Thymus (tissue), 14 donors: ENCODE measurements at places on chromosomes 7 and 10. TPM values are rescaled to one million over a fixed set of nuclear protein-coding genes. Genes with fewer than 3 reads are reported as not detected.
A peak's percentile ranks its signal among the peaks of the same experiment; 100 is the strongest.

- DNase-seq, result no peak
These were observed 74.1 kb downstream of the LRRTM3 start for GRCh38 chr10:66999762-67000545.

DNA sequence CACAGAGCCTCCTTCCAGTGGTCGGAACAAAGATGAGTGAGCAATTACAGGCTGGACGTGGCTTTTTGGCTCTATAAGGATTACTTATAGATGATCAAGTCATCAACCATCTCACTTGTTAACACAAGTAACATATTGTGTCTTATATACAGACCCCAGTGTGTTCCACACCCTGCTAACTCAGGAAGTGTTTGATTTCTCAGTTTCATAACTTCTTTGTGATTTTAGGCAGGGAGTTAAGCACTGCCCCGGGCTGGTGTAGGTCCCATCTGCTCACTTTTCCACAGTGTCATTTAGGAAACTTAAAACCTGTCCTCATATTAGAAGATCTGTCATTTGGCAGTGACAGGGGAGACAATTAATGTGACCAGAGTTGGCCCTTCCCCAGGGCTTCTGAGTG is 6.2 kb downstream of the FOXI2 start:
- no peak for DNase-seq

DNA sequence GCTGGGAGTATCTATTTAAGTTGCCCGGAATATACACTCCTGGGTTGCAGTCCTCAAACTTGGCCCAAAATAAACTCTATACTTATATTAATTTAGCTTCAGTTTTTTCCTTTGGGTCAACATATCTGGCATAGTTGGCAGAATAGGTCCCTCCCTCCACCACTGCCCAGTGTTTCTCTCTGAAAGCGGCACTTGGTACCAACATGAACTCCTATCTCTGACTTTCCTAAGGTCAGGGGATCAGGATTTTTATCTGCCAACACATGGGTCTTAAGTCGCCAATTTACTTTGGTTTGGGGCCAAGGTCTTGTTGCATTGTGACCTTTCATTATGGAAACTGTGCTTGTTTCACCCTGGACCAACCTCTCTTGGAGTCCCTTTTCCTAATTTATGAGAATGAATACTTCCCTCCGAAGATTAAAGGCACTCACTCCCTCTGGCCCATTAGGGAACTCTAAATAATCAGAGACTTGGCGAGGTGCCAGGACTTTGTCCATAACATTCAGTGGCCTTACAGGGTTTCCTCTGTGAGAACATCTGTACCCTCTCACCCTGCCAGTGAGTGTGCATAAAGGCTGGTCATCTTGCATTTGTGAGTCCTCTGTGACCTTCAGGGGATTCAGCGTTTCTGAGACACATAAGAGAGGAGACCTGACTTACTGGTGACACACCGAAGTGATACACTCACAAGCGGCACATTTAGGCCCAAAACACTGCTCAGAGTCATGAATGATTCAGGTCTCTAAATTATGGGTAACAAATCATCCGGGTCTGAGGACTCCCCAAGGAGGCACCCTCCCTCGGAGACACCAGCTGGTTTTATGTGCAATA is 19.7 kb upstream of the FKBP9 start:
- no peak for DNase-seq

DNA sequence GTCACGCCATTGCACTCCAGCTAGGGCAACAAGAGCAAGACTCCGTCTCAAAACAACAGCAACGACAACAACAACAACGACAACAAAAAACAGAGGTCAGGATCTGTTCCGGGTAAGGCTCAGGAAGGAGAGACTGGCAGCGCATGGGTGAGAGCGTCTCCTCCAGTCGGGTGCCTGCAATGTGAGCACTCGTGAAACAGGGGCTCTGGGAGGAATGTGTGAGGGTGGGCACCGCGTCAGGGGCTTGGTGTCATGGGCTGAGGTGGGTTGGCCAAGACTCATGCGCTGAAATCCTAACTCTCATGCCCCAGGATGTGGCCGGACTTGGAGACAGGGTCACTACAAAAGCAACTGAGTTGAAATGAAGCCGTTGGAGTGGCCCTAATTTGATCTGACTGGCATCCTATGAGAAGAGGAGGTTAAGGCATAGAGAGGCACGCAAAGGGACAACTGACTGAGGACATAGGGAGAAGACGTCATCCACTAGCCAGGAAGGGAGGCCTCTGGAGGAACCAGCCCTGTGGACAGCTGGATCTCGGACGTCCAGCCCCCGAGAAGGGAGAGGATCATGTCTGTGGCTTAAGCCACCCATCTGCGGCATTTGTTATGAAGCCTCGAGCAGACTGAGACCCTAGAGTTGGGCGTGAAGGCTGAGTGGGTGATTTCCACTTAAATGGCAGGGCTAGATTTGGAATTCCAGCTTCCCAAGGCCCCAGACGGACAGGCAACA is 241.5 kb upstream of the PITRM1 start:
- DNase-seq, result no peak

GRCh38 chr10:15472008-15472407 is 100.9 kb upstream of the FAM171A1 start:
- no peak for DNase-seq

- no peak for DNase-seq
These were observed 410.8 kb upstream of the PRKCQ start for GRCh38 chr10:6990891-6991290.

- DNase-seq, result no peak
These were observed 222.8 kb downstream of the EXOC4 start for GRCh38 chr7:133475655-133476054.

- DNase-seq, result no peak
These were observed 92.0 kb downstream of the ITGA8 start for GRCh38 chr10:15627617-15628196.

DNA sequence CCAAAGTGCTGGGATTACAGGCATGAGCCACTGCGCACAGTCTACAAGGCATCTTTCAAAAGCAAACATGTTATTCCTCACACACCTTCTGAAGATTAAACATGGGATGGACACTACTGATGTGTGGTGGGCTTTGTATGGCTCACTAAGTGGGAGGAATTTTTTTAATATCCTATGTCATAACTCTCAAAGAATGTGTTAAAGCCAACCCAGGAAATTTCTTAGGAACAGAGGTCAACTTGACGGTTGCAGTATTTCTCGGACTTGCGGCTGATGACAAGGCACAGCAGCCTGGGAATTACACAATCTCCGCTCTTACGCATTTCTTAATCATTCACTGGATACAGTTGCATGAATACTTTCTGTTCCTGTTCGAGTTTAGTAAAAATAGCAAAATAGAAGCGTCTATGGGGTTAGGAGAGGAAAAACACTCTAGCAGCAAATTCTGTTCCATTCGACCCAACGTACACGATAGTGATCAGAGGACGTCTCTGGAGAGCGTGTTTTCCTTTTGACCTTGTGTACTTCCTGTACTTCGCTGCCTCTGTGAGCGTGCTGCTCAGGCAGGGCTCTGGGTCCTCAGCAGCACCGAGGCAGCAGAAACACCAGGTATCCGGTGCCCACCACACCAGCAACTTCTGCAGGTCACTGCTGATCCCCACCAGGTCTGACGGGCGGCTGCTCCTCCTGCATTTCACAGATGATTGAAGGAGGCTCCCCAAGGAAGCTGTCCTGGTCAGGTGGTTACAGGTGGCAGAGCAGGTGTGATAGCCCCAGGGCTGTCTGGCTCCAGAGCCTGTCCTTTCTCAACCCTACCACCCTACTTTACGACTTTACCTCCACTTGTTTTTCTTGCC is 26.4 kb upstream of the SRGN start:
- peak; percentile 32 for DNase-seq

DNA sequence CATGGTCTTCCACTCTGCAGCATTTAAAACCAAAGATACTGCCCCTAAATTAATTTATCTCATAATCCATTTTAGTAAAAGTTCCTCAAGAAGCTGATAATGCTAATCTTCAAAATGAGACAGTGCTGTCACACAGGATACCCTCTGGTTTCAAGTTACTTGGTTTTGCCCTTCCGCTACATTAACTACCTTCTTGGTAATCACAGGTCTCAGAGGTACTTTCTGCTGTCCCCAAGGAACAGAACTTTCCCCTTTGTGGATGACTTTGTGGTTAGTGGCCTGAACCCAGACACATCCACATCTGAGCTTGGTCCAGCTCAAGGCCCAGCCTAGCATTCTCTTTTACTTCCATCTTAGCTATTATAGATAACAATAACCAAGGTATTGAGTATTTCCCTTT is 88.8 kb upstream of the TMEM26 start:
- no peak for DNase-seq

- no peak for DNase-seq
These were observed 65.0 kb upstream of the CFAP46 start for GRCh38 chr10:133007360-133007858.

DNA sequence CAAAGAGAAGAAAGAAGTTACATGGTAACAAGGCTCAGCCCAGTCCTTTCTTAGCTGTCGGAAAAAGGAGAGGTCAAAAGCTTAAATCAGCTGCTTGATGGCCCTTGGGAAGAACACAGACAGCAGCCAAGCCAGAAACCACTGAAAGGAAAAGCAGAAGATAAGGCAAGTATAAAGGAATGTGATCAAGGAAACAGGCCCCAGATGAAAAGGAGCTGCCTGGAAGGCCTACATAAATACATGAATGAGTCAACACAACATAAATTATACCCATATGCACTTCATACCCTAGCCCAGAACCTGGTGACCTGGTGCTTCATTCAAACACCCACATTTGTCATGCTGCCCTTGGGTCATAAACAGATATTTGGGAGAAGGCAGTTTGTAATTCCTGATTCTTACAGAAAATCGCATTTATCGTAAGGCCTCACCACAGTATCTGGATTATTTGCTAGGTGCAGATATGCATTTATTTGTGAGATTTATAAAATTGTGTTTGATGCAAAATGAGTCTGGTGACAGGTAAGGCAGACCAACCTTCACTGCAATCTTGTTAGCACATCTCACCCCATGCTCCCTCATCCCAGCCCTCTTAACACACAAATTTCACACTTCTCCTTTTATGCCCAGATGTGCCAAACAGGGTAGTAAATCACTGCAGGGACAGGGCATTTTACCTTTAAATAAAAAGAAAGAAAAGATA is 94.9 kb upstream of the KCNIP2 start:
- no peak for DNase-seq

Gene H2BK1
- not detected for total RNA-seq

Gene PKD2L1
- 0.19 TPM for total RNA-seq

Gene OR6V1
- total RNA-seq, result not detected

Gene BTBD16
- 0.14 TPM for total RNA-seq

Gene SLIT1
- total RNA-seq, result 5.9 TPM

Gene PANK1
- 6.5 TPM for total RNA-seq

Gene HHEX
- total RNA-seq, result 3.0 TPM

Gene CARD11
- 7.2 TPM for total RNA-seq
